Activated CD4-positive, alpha-beta memory T cell treated with anti-CD3 and anti-CD28 coated beads, Interleukin-2, amount 10 ng/mL, durations not matched to agents 7 days and 5 days (primary cell): ENCODE measurements at places on chromosomes 6 and 20. TPM values are rescaled to one million over a fixed set of nuclear protein-coding genes. Genes with fewer than 3 reads are reported as not detected.

The SUPT3H gene
- 7.4 TPM for total RNA-seq

The TEAD3 gene
- 0.23 TPM for total RNA-seq

The EYS gene
- not detected for total RNA-seq

The LBP gene
- not detected for total RNA-seq

The TTLL9 gene
- total RNA-seq = not detected

The MAP1LC3A gene
- 8.9 TPM for total RNA-seq

DNA sequence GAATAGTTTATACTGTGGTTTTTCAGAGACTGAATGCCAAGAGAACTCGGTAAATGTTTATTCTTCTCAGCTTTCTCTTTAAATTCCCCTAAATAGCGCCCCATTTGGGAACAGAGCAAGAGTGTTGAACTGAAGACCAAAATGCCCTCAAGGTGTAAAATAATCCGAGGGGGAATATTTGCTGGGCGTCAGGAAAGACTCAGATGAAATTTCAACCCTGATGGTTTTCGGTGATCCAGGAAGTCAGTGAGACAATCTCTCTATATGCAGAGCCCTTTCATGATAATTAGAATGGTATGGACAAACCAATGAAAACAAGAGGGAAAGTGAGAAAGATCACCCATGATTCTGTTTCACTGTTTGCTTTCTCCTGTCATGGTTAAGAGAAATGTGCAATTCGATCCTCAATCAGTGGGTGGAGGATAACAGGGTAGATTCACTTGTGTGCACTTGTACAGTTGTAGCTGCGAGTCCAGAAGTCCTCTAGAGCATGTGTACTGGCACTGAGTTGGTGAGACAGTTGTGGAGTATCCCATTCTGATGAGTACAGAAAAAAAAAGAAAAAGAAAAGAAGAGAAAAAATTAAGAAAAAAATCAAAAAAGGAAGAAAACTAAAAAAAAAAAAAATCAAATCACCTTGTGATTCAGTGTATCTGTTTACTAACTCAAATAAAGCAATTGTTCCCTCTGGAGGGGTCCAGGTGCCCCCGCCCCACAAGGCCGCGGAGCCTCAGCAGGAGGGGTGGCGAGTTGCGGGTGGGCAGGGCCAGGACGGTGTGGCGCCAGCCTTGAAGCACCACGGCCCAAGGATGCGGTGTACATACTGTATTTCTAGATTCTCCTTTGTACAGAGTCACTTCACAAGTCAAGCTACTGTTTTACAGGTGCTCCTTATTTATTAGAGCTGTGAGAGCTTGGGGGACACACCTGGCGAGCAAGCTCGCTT lies 164.9 kb downstream of the SCML4 start:
- DNase-seq = no peak
- H3K4me3 ChIP-seq = no peak overlapping the region
- peaks cover 39% of the 10 kb centered on the region for H3K4me1 ChIP-seq
- H3K36me3 ChIP-seq = no peaks in the 10 kb centered on the region
- H3K27me3 ChIP-seq = peaks cover 21% of the 10 kb centered on the region

DNA sequence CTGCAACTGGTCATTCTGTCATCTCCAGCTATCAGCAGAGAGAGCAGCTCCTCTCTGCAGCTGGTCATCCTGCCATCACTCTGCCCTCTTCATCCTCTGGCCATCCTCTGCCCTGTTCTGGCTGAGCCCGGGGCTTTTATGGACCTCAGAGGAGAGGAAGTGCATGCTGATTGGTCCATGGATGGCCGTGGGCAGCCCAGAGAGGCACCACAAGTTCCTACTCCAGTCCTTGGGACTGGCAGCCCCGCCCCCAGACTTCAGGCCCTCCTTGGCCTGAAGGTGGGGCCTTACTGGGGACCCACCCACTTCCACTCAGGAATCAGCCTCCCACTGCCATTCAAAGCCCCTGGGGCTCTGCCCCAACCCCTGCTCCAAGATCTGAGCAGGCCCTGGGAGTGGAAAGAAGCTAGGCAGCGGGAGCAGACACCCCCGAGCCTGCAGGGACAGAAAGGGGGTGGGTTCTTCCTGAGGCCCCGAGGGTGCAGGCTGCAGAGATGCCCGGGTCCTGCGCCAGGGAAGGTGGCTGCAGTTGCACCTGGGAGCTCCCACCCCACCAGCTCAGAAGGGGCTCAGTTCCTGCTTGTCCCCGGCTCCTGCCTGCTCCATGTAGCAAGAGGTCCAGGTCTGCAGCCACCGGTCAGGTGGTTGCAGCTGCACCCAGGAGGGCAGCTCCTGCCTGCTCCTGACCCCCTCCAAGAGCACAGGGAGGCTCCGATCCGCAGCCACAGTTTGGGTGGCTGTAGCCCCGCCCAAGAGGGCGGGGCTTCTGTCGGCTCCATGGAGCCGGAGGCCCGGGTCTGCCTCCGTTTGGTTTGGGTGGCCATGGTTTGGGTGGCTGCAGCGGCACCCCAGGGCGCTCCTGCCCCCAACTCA lies 34.1 kb upstream of the HMGA1 start:
- DNase-seq = no peak
- H3K4me1 ChIP-seq = peaks cover 8% of the 10 kb centered on the region
- H3K36me3 ChIP-seq = no peaks in the 10 kb centered on the region
- no peak overlapping the region for H3K4me3 ChIP-seq

DNA sequence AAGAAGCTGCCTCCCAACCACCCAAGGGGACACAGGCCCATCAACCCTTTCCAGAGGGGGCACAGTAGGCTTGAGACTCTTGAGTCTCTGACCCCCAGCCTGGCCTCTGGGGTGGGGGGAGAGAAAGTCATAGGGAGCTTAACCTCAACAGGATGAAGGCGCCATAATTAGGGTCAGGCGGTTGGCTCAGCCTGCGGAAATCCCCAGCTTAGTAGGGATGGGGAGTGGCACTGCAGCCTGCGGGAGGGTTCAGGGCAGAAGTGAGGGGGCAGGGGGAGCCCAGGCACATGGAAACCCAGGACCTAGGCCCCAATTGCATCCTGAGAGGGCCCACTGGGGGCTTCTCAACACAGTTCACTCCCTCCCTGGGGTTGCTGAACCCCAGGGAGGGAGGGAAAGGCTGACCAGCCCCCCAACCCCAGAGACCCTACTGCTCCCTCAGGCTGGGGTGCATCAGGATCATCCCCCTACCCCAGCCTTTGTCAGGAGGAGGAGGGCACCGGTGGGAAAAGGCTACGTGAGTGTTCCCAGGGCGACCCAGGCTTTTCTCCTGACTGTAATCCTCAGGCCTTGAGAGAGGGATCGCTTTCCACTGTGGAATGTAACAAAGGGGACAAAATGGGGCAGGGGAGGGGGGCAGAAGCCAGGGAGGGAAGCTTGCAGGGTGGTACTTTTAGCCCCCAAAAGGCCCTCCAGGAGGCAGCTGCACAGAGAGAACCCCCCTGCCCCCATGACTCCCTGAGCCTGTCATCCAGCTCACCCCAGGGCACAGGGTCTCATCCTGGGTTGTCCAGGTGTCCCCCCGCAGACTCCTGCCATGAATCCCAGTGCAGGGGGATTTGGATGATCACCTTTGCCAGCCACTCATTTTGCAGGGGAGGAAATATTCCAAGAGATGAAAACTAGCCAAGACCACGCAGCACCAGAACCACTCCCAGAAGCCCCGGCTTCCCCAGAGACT lies 46.4 kb downstream of the MRPL14 start:
- H3K36me3 ChIP-seq = no peaks in the 10 kb centered on the region
- no peak for DNase-seq
- peaks cover 11% of the 10 kb centered on the region for H3K27me3 ChIP-seq
- no peak overlapping the region for H3K27ac ChIP-seq
- H3K4me3 ChIP-seq = no peak overlapping the region

DNA sequence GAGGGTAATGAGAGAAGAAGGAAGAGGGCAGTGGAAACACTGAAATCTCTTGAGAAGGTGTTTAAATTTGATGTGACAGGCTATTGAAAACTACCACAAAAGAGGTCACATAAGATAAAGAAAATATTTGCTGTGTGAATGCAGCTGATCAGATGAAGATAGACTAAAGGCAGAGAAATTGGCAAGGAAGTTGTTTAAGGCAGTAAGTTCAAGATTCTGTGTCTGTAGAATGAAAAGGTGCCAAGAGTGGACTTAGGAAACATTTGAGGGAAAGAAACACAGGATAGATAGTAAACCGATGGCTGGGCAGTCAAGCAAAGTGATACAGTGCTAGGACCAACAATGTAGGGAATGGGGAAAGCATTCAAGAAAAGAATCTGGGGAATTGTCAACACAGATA lies 332.3 kb upstream of the MARCKS start:
- H3K27me3 ChIP-seq = no peaks in the 10 kb centered on the region
- H3K4me3 ChIP-seq = no peak overlapping the region
- H3K36me3 ChIP-seq = no peaks in the 10 kb centered on the region

DNA sequence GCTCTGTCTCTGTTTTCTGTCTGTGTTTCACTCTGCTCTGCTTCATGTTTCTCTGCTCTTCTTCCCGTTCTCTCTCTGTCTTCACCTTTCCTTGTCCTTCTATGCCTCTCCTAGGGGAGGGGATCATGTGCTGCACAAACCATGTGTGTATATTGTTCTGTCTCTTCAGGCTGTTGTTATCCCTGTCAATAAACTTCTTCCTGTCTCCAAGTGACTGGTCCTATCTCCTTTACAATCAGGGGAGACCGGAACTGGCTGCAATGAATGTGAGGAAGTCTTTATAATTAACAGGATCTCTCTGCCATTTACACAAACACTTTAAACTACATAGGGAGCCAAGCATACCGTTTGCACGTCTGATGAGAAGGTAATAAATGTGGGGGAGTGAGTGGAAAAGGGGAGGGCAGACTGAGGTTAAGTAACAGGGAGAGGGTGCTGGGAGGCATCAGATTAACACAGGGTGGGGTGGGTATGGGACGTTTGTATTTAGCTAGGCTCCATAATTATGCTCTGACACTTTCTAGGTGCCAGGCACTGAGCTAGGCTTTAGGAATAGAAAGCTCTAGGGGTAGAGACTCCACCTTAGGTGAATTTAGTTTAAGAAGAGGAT lies 626.1 kb downstream of the DHX35 start:
- H3K27ac ChIP-seq = no peak overlapping the region
- no peak overlapping the region for H3K4me3 ChIP-seq
- no peaks in the 10 kb centered on the region for H3K4me1 ChIP-seq

DNA sequence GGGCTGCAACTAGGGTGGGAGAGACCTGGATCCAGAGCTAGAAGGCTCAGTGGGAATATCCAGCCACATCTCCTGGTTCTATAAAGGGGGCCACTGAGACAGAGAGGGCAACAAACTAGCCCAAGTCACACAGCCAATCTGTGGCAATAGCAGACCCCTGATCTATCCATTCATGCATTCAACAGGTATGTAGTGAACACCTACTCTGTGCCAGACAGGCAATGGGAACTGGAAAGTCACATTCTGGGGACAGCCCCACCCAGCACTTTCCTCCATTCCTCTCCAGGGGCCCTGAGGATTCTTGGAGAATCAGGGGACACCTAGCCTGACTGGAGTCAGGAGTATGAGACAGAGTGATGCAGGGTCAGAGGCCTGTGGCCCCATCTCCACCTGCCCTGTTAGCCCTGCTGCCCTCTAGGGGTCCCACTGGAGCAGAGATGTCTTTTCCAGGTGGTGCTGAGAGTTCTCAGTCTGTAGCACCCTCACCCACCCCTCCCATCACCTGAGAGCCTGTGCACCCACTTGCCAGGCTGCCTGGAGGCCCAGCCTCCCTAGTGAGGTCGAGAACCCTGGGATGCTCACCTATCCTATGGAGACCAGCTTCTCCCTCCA lies 13.6 kb downstream of the BPIFA2 start:
- H3K36me3 ChIP-seq = no peaks in the 10 kb centered on the region
- DNase-seq = no peak
- H3K4me3 ChIP-seq = no peak overlapping the region
- H3K4me1 ChIP-seq = no peaks in the 10 kb centered on the region
- H3K27me3 ChIP-seq = no peaks in the 10 kb centered on the region

DNA sequence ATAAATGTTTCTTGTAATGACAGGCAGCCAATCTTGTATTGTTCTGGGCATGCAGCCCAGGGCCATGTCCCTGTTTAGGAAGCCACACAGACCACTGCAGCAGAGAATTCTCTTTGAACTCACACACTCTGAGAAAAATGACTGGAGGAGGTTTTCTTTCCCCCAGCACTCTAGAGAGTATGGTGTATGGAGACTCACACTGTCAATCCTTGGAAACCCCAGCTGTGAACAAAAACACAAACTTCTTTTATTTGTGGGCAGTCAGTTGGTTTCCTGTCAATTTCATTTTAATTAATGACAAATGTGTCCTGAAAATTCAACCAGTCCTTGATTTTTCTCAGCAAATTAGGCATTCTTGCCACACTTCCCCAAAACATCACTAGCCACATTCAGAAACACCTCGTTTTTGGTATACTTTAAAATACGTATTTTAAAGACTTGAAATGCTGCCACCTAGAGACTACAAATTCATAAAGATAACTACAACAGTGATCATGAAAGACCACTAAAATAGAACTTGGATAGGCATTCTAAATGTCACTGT lies 52.9 kb upstream of the UFL1 start:
- H3K4me3 ChIP-seq = no peak overlapping the region
- H3K4me1 ChIP-seq = peaks cover 37% of the 10 kb centered on the region
- no peak overlapping the region for H3K27ac ChIP-seq
- DNase-seq = no peak
- no peaks in the 10 kb centered on the region for H3K36me3 ChIP-seq
- H3K27me3 ChIP-seq = peaks cover 13% of the 10 kb centered on the region

DNA sequence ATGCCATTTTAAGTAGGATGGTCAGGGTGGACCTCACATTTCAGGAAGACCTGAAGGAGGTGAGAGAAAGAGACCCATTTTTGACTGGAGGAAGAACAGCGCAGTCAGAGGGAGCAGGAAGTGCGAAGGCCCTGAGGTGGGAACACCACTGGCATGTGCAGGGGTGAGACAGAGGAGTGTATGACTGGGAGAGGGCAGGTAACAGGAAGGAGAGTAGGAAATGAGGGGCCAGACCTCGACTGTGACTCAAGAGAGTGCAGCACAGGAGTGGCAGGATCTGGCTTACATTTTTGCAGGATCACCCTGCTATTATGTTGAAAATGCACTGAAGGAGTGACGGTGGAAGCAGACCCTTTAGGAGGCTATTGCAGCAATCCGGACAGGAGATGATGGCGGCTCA lies 117.7 kb upstream of the CDYL start:
- no peak for DNase-seq
- H3K4me3 ChIP-seq = no peak overlapping the region
- no peaks in the 10 kb centered on the region for H3K36me3 ChIP-seq
- no peak overlapping the region for H3K27ac ChIP-seq
- no peaks in the 10 kb centered on the region for H3K27me3 ChIP-seq

DNA sequence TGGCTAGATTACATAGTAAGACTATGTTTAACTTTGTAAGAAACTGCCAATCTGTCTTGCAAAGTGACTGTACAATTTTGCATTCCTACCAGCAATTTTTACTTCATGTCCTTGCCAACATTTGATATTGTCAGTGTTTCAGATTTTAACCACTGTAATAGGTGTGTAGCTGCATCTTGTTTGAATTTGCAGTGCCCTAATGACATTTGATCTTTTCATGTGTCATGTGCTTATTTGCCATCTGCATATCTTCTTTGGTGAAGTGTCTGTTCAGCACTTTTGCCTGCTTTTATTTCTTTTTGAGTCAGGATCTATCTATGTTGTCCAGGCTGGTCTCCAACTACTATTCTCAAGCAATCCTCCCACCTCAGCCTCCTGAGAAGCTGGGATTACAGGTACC lies 2.4 kb upstream of the PRPH2 start:
- DNase-seq = no peak
- H3K4me3 ChIP-seq = no peak overlapping the region
- H3K27me3 ChIP-seq = no peaks in the 10 kb centered on the region
- no peak overlapping the region for H3K27ac ChIP-seq
